ENCODE measurements at places on chromosomes 2 and 18.

DNA sequence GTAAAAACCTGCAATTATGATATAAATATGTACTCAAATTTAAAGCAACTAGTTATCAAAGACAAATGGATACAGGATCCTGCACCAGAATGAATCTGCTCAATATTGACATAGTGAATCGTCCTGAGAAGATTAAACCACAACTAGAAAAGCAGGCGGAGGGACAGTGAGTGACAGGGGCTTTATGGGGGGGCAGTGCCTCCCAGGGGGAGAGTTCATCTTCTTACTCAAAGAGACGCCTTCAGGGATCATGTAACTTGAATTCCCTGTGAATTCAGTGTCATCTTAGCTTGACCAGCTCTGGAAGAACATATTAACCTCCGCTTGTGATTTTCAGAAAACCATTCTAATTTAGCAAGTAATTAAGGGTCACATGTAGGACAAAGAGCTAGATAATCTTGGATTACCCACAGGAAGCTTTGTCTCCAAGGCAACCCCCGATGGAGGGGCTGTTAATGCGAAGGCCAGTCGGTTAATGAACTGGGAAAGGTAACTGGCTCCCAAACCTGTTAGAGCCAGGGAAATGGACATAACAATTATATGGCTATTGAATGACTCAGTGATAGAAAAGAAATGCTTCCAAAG lies 17.4 kb upstream of the LMAN1 start:
- DNase-seq = no peak

DNA sequence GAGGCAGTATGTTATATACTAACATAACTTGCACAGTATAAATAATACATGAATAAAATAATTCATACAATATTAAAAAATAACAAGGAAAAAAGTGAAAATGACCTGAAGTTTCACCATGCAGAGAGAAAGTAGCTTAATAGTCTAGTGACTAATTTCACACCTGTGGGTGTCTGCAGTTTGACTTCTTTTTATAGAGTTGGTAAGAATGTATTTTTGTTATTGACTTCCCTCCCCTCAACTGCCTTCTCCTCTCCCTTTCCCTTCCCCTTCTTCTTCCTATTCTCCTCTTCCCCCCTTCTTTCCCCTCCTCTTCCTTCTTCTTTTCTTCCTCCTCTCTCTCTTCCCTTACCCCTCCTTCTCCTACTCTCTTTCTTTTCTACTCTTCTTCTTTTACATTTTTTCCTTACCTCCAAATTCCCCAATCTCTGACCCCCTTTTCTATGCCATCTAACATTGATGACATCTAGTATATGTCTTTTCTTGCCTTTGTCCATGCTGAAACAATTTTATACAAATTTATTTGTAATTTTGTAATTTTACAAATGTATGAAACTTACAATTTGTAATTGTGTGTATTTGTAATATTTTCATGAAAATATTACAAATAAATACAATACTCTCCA lies 3.1 kb downstream of the DNAH6 start:
- DNase-seq = no peak

GRCh38 chr2:107721178-107721577 lies 105.5 kb upstream of the RGPD4 start:
- no peak for DNase-seq

GRCh38 chr18:5476961-5477800 lies 66.6 kb downstream of the EPB41L3 start:
- DNase-seq = no peak

- no peak for DNase-seq
Observed at GRCh38 chr18:3395466-3395865, 54.5 kb upstream of the TGIF1 start.

GRCh38 chr2:48357351-48357750 lies 172.6 kb upstream of the STON1 start:
- no peak for DNase-seq

Data from occipital lobe (tissue), 3 donors.